ENCODE measurements at places on chromosomes 4 and X.

- no peak for DNase-seq
Measured at GRCh38 chr4:87901422-87901992, 68.7 kb downstream of the MEPE start.

GRCh38 chr4:10074076-10074766 is 42.4 kb downstream of the WDR1 start:
- no peak for DNase-seq

GRCh38 chrX:38699696-38700095 is 101.6 kb upstream of the MID1IP1 start:
- DNase-seq: no peak

GRCh38 chr4:55312489-55313101 is 33.4 kb upstream of the SRD5A3 start:
- peak; percentile 99 for DNase-seq

DNA sequence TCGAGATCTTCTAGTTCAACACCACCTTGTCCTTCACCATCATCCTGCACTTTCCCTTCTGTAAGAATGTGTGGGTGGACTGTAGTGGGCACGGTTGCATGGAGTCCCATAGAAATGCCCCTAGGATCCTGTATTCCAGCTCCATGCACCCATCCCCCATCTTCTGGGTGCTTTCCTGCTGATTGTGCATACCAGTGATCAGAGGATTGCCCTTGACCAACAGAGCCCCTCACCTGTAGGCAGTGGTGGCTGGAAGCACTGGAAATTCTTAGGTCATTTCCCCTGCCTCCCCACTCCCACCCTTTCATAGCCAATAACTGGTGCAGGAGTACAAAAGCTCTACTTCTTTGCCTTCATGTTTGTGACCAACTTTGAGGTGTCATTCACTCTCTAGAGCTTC is 213.4 kb upstream of the ARSJ start:
- DNase-seq: no peak

GRCh38 chr4:106588891-106589290 is 220.3 kb upstream of the GIMD1 start:
- no peak for DNase-seq

DNA sequence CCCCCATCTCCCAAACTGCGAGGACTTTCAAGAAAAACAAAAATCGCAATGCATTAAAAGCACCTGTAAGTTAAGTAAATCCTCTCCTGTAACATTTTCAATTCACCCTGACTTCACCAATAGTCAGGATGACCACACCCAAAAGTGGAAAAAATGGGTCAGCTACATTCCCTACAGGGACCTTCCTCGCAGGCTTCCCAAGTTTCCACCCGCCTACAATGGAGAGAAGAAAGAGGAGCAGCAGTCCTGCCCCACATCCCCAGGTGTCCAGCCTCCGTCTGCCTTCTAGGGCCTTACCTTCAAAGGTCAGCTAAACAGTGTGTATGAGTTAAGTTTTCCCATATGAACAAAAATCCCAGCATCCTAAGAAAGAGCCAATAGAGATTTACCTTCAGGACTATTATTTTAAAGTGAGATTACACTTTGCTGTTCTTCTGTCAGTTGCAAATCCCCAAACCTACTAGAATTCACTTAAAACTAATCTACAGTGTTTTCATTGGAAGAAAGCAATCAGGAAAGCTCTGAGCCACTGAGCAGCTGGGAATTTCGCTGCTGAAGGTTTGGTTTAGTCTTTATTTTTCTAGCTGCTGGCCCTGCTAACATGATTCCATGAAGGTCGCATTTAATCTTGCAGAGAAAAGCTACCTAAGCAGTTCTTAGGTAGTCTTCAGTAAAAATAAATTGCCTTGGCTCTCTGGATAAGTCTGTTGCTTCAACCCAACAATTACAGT is 12.5 kb downstream of the IRF2 start:
- no peak for DNase-seq

DNA sequence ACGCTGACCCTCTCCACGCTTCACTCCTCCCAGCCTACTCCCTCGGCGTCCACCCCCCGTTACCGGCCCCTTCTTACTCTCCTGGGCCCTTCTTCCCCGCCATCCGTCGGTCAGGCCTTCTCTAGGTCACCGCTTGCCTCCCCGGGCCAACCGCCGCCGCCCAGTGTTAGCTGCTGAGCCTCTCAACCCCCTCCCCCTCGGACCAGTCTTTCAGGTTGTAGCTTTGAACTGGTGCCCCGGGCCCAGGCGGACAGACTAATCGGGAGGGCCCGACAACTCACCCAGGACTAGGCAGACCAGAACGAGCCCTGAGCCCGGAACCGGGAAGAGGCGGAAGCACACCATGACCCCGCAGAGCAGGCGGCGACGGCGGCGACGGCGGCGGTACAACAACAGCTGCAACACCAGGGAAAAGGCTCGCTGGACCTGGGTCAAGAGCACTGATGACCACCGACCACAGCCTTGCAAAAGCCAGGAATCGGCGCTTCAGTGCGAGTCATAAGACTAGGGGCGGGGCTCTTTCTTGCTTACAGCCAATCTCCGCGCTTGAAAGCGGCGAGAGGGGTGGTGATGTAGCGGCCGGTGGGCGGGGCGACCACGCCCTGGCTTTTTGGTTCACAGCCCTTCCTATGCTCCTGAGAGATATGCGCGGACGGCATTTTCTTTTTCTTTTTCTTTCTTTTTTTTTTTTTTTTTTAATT is at the start of gene LAMP2:
Gene LAMP2, minus strand, starts transcription at position 472 of the 701 bp plus-strand sequence. Its CDS starts 127 bp downstream, at position 345.
- DNase-seq: peak; percentile 74

DNA sequence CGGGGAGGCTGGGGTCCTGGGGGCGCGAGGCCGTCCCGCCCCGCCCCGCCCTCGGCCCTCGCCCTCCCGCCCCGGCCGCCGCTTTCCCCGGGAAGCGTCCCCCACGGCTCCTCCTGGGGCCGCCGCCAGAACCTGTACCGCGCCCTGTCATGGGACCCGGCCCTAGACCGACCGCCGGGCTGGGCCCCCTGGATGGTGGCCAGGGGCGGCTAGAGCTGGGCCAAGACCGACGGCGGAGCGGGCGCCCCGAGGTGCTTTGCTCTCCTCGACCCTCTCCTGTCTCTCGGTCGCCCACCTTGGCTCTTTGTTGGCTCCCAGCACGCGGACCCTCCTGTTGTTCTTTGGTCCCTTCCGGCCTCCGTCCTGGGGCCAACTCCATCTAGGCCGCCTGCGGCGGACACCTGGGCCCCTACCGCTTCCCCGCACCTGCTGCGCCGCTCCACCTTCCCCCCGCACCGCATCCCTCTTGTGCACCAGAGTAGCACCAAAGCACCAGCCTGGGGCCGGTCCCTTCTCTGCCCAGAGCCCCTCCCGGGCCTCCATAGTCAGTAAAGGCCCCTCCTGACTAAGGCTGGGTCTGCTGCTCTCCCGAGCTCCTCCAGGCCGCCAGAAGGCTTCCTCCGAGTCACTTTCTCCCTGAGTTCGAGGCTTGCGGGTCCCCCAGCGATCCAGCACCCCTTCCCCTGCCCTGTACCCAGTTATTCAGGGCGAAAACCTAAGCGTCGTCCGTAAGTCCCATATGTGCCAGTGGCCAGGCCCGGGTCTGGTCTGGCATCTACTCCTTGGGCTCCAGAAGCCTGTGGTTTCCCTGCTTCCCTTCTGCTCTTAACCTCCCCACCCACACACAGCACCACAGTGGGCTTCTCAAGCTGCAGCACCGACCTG is 587 bp downstream of the TACC3 start:
- DNase-seq: no peak

DNA sequence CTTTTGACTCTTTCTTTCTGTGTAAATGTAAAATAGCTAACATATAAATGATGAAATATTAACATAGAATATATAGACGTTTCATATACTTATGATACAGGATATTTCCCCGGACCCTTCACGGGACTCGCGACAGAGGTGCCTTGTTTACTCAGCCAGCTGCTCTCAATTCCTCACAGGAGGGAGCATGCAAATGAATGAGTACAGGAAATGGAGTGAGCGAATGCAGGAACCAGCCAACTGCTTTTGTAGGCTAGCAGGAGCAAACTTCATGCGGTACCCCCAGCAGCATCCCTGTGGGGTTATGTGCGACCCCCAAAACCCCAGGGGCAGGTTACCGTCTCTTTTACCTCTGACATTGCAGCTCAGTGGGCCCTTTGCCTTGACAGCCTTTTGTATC is 110.3 kb upstream of the PDHA2 start:
- DNase-seq: no peak

DNA sequence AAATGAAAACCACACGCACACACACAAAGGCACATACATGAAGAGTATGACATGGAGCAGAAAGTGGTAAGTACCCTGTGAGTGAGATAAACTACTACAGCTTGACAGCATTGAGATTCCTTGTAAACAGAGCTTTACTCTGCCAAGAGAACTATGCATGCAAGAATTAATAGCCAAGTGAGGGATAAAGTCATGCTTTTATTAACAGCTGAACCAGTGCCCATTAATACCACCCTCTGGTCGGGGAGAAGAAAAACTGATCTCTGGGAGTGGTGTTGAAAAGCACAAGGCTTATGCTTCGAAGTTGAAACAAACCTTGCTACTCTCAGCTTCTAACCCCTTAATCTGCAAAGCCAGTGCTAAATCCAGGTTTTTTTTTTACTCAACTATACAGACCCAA is 95.9 kb upstream of the C1QTNF7 start:
- DNase-seq: no peak
